ENCODE measurements at places on chromosomes 5 and 9. TPM values are rescaled to one million over a fixed set of nuclear protein-coding genes. Genes with fewer than 3 reads are reported as not detected.

CCDC69 gene
- 0.17 TPM for total RNA-seq

BNC2 gene
- total RNA-seq: 0.17 TPM

FAM151B gene
- 0.83 TPM for total RNA-seq

SLC34A1 gene
- not detected for total RNA-seq

PLPP7 gene
- total RNA-seq: not detected

IRX4 gene
- 40.3 TPM for total RNA-seq
